ENCODE measurements at places on chromosomes 6 and 20. TPM values are rescaled to one million over a fixed set of nuclear protein-coding genes. Genes with fewer than 3 reads are reported as not detected.

Gene THBD
- 20.6 TPM for total RNA-seq

Gene SLC17A2
- not detected for total RNA-seq

Gene AKAP12
- total RNA-seq: 44.9 TPM

Gene HLA-DOA
- total RNA-seq: 1.8 TPM

Gene PDRG1
- 8.8 TPM for total RNA-seq

Gene TINAG
- 0.39 TPM for total RNA-seq

Gene FOXQ1
- total RNA-seq: not detected

Gene PTCRA
- not detected for total RNA-seq

Gene BTBD3
- total RNA-seq: 27.3 TPM

Gene SLC22A23
- total RNA-seq: 5.5 TPM

Gene ZSCAN23
- 1.2 TPM for total RNA-seq

Gene FAM83B
- 7.4 TPM for total RNA-seq

Gene CCN2
- 230 TPM for total RNA-seq

Gene HSPA12B
- total RNA-seq: 15.7 TPM

Gene ESR1
- 4.9 TPM for total RNA-seq

Gene CYP24A1
- not detected for total RNA-seq

Gene MRAP2
- 0.38 TPM for total RNA-seq
